ENCODE measurements at places on chromosomes 7 and 10.

- no peak for DNase-seq
Measured at GRCh38 chr7:93646538-93646937, 72.0 kb upstream of the CALCR start.

GRCh38 chr7:36943591-36944435, 219.5 kb upstream of the AOAH start:
- no peak for DNase-seq

DNA sequence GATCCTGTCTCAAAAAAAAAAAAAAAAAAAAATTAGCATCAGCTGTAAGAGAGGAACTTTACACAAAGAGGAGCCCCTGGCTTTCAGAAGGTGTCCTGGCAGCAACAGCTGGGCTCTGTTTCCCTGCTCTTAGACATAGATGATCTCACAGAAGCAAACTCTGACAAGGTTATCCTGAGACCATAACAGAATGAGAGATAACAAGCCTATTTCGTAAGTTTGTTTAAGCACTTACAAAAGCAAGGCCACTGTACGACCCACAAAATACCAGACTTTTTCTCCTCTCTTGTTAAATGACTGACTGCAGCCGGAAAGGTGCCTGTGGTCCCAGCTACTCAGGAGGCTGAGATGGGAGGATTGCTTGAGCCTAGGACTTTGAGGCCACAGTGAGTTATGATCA, 33.3 kb upstream of the OTUD1 start:
- DNase-seq, result no peak

- no peak for DNase-seq
Measured at GRCh38 chr7:139804571-139804970, 24.5 kb upstream of the TBXAS1 start.

DNA sequence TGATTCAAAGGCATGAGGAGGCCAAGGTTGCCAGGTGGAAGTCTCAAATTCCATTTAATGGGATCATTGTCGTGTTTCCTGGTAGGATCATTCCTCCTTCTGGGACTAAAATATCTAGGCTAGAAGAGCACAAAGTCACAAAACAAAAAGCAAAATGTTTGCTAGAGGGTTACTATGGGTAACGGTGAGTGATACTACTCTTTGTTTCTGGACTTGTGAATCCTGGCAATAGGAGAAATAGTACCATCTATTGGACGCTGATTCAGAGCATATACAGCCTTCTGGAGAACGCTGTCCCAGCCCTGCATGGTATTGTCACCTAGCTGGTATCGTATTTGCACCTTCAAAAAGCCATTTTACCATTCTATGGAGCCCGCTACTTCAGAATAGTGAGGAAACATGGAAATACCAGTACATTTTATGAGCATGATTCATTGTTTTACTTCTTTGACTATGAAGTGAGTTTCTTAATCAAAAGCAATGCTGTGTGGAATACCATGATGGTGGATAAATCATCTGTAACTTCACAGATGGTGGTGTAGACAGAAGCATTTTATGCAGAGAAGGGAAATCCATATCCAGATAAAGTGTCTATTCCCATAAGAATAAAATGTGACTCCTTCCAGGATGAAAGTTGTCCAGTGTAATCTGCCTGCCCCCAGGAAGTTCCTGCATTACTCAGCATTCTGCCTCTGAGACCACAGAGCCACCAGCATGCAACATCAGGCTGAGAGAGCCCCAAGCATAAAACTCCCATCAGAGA, 361.0 kb downstream of the ETV1 start:
- no peak for DNase-seq
